ENCODE measurements at places on chromosomes 12 and 14. TPM values are rescaled to one million over a fixed set of nuclear protein-coding genes. Genes with fewer than 3 reads are reported as not detected.
A peak's percentile ranks its signal among the peaks of the same experiment; 100 is the strongest.

DNA sequence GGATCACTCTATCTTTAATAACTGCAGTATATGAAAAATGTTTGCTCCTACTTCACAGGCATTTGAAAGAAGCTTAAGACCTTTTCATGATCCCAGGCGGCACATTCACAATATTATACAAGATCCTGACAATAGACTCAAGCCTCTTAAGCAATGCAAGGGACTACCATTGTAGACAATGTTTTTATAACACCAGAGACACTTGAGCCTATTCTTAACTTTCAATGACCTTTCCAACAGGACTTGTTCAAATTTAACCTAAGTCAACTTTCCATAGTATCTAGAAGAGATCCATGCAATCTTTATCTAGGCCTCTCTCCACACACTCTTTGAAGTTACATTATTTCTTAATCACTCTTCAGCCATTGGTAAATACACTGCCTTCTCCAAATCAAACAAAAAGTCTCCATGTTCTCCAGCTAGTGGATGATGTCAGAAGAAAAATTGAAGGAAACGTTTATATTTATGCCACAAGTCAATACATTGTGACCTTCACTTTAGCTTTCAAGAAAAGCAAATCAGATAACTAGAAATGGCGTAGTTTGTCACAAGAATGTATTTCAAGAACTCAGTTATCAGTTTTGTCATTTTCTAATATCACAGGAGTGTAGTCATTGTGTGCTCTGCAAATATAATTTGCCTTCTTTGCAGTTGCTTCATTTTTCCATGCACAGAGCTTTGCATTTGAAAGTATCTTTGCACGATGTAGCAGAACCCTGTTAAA is 41.2 kb downstream of the PHLDA1 start:
- DNase-seq = no peak

DNA sequence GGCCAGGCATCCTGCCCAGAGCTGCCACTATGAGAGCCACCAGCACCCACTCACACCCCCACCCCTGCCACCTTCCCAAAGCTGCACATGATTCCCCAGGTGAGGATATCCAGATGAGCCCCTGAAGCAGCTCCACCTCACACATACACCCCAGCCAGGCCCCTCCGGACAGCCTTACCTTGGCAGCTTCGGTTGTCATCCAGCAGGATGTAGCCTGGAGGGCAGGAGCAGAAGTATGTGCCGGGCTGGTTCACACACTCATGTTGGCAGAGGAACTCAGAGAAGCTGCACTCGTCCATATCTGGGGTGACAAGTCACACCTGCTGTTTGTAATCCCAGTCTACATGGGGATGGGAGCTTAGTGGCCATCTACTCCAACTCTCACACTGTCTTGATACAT is 15.4 kb upstream of the TC2N start:
- no peak for DNase-seq

- no peak for DNase-seq
Measured at GRCh38 chr12:15532364-15532977, 210.2 kb downstream of the PTPRO start.

DNA sequence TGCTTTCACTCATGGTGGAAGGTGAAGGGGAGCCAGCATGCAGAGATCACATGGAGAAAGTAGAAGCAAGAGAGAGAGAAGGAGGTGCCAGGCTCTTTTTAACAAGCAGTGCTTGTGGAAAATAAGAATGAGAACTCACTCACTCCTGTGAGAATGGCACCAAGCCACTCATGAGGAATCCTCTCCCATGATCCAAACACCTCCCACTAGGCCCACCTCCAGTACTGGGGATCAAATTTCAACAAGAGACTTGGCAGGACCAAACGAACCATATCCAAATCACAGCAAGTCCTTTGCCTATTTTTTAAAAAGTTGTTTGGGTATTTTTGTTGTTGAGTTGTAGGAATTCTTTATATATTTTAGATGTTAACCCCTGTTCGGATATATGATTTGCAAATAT is 245.9 kb upstream of the ARID2 start:
- no peak for DNase-seq

DNA sequence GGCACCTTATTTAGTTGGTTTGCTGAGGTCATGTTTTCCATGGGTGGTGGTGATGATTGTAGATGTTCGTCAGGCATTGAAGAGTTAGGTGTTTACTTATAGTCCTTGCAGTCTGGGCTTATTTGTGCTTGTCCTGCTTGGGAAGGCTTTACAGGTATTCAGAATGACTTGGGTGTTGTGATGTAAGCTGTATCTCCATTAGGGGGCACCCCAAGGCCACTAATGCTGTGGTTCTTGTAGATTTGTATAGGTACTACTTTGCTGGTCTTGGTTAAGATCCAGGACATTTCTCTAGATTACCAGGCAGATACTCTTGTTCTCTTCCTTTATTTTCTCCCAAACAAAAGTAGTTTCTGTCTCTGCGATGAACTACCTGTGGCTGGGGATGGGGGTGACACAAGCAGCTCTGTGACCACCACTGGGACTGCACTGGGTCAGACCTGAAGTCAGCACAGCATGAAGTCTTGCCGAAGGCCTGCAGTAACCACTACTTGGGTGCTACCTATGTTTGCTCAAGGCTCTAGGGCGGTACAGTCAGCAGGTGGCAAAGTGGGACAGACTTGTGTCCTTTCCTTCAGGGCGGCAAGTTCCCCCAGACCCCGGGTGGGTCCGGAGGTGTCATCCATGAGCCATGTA is 35.8 kb upstream of the FBXO33 start:
- no peak for DNase-seq

- DNase-seq = no peak
Measured at GRCh38 chr14:27528328-27528727, 930.5 kb upstream of the NOVA1 start.

DNA sequence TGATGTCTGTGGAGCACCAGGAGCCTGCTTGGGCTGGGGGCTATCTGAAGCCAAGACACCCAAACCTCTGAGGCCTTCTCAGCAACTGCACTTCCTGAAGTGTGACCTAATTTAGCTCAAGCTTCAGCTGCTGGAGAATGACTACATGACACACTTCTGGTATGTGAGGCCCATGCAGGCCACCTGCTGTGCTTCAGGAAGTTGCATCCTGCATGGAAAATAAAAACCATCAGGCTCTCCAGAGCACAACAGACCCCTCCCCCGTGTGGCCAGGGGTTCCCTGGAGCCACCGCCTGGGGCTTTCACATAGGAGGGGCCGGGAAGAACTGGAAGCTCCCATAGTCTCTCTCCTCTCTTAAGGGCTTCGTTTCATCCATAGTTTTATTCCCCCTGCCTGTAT is 217.7 kb downstream of the SLC15A4 start:
- DNase-seq = no peak

- DNase-seq = no peak
Measured at GRCh38 chr12:56801661-56802622, 38.8 kb downstream of the HSD17B6 start.

GRCh38 chr14:73833034-73833433 is 18.6 kb upstream of the PTGR2 start:
- DNase-seq = no peak

DNA sequence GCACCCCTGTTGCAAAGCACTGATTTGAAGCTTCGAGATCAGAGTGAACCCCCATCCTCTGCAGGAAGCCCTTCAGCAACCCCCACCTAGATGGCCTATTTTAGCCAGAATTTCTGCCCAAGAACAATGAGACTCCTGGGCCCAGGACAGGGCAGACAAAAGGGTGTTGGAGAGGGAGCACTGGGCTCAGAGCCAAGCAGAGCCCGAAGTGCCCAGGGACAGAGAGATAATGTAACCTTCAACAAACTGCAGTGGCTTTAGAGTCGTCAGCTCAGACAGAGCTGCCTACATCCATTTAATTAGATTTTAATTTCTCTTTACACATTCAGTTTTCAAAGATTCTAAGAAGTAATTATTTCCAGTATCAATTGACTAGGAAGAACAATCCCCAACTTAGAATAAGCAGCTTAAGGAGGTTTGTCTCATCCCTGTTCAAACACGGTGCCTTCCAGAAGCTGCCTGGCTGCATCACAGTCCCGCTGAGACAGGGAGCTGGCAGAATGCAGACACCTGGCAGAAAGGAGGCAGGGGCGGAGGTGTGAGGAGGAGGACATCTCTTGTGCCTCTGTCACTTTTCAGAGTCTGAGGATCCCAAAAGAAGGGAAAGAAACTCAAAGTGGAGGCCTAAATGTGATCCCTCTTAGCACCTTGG is 504.9 kb upstream of the CCDC196 start:
- DNase-seq = no peak

- DNase-seq = no peak
Measured at GRCh38 chr12:121968876-121969275, 50.5 kb downstream of the CFAP251 start.

GRCh38 chr12:107439026-107439738 is 246.4 kb upstream of the PWP1 start:
- DNase-seq = no peak

GRCh38 chr14:104776961-104777807 is 18.4 kb downstream of the AKT1 start:
- no peak for DNase-seq

- no peak for DNase-seq
Measured at GRCh38 chr12:1859643-1860042, 39.3 kb downstream of the LRTM2 start.

DNA sequence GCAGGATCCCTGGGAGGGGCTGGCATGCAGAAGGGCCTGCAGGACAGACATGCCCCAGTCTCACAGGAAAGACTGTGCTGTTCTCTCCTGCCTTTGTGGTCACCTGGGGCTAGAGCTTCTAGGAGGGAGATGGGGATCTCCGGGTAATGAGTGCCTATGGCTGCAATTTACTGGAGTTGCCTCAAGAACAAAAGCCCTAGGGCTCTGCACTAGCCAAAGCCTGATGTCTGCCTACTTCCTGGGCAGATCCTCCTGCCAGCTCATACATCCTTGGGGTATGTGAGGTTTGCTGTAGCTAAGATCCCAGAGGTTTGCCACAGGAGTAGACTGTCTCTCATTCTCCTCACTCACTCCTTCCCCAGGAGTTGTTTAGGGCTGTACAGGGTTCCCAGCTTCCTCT is 106.9 kb upstream of the PPFIA2 start:
- DNase-seq = no peak

DNA sequence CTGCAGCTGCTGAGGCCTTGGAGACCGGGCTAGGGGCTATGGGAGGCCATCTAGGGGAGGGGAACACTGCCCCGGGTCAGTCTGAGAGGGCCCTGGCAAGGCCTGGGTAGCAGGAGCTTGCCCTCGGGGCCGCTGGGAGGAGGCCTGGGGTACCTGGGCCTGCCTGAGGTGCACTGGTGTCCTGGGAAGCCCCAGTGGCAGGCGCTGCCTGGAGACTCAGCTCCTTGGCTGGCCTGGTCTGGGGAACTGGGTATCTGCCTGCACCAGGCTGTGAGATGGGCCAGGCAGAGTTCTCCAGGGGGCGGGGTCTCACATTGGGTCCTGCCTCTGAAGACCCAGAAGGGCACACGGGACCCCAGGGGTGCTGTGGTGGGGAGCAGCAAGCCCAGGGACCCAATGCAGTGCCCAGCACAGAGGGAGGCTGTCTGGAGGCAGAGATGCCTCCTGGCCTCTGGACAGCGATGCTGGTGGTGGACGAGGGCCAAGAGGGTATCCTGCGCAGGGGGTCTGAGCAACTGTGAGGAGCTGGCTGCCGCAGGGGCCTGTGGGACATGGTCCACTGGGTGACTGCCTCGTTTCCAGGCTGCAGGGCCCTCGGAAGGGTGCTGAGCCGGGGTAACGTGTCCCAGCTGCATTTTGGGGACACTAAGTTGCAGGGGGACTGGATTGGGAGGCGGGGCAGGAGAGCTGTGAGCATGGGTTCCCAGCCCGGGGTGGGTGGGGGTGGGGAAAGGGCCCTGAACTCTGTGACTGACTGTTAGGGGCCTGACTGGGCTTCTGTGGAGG is 7.4 kb upstream of the MTA1 start:
- no peak for DNase-seq

DNA sequence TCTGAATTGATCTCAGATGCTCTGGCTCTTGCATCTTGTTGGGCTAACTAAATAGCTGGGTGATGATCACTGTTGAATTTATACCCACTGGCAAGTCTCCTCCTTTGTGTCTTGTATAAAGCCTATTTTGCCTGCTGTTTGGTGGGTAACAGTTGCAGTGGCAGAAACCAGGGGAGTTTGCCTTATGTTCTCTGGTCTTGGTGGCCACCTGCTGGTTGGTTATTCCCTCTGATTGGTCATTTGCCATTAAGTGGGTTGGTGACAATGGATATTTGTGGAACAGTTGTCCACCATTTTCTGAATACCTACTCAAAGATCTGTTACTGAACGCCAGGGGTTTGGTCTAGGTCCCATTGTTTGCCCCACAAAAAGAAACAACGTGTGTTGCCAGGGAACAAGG is 52.1 kb downstream of the AVPR1A start:
- no peak for DNase-seq

- DNase-seq = no peak
Measured at GRCh38 chr12:68157380-68157779, 2.2 kb downstream of the IFNG start.

- DNase-seq = peak; percentile 5
Measured at GRCh38 chr12:130423991-130424857, 86.5 kb downstream of the PIWIL1 start.

GRCh38 chr14:103657471-103657870 is 28.5 kb downstream of the KLC1 start:
- DNase-seq = no peak

- no peak for DNase-seq
Measured at GRCh38 chr14:29521526-29522137, 406.0 kb downstream of the PRKD1 start.

DNA sequence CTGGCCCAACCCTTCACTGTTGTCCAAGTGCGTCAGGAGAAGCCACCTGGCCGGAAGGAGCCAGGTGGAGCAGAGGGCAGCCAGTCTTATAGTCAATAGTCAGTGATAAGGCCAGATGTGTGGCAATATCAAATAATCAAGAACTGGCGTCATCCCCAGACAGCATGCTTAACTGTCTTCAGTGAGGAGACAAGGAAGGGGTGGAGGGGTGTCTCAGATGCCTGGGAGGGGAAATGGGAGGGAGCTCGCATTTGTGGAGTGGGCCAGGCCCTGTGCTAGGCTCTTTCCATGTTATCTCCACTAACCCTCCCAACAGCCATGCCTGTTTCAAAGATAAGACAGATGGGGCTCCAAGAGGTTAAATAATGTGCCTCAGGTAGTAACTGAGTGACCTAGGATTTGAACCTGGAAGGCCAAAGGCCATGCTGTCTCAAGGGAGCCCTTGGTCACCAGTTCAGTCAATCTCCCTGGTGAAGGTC is 48.9 kb upstream of the FOS start:
- DNase-seq = no peak

GRCh38 chr12:112998987-112999767 is 20.9 kb downstream of the OAS2 start:
- DNase-seq = no peak

DNA sequence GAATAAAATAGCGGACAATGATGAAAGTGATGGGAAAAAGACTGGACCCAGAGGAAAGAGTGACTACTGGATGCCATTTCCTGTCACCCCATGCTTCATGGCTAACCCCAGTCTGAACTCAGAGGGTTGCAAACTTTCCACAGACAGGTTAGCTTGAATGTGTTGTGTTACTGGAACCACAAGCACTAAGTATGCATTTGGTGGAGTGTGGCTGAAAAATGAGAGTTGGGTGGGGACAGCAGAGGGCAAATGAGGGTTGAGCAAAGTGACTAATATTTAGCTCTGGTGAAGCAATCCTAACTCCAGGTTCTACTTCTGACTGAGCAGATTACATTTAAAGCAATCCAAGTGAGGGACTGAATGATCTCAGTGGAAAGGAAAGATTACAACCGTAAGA is 1.6 kb downstream of the SLC16A7 start:
- no peak for DNase-seq

Gene KNTC1
- 12.4 TPM for total RNA-seq

Gene NDRG2
- 1,062 TPM for total RNA-seq

Gene MANSC1
- total RNA-seq = 15.7 TPM

Gene NR1H4
- not detected for total RNA-seq

Gene CCDC177
- 10.3 TPM for total RNA-seq

Gene ZDHHC22
- total RNA-seq = 43.4 TPM
